ENCODE measurements at places on chromosomes 16 and 17.

GRCh38 chr17:39000021-39000601 is 32.9 kb upstream of the FBXO47 start:
- no peak for DNase-seq

- DNase-seq, result no peak
Observed at GRCh38 chr17:9202532-9202931, 181.2 kb downstream of the NTN1 start.

- no peak for DNase-seq
Observed at GRCh38 chr16:81175325-81175891, 63.1 kb upstream of the BCO1 start.

DNA sequence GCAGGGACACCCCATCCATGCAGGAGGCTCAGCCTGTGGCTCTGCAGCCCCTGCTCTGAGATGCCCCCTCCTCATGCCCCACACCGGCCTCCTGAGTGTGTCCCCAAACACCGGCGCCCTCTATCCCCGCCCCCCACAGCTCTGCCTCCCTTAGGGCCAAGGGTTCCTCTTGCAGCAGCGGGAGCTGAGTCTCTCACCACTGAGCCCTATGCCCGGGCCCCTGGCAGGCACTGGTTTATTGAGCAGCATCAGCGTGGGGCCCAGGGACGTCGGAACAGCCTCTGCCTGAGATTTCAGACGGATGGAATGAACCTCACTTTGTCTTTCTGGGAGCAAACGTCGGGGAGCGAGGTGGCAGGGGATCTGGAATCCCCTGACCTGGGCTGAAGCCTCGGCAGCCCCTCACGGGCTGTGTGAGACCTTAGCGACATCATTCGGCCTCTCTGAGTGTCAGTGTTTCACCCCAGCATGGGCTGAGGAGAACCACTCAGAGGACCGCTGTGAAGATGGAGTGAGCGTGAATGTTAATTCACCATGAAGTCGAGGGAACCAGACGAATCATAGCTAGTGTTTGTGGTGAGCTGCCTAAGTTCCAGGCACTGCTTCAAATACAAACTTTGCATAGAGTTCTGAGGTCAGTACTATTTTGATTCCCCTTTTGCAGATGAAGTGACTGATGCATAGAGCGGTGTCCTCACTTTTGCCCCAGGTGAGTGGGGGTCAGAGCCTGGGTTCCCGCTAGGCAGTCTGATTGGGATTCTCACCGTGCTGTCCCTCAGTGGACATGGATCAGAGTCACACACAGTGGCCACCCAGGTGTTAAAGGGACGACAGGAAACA is 5.3 kb upstream of the C16orf74 start:
- DNase-seq, result no peak

DNA sequence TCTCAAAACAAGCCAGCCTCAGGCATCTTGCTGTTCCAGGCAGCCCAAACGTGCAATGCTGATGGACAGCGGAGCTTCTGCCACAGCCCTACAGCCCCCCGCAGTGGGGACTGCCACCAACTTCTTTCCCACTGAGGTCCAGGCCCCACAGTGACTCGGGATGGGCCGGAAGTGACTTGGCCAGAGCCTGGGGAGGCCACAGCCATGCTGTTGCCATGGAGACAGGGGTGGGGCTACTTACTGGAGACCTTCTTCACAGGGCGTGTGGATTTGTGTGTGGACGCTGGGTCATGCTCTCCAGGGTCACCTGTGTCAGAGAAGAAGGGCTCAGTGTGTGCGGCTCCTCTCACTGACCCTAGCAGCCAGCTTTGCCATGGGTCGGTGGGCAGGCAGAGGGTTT is 15.0 kb downstream of the TRIM25 start:
- DNase-seq, result no peak

DNA sequence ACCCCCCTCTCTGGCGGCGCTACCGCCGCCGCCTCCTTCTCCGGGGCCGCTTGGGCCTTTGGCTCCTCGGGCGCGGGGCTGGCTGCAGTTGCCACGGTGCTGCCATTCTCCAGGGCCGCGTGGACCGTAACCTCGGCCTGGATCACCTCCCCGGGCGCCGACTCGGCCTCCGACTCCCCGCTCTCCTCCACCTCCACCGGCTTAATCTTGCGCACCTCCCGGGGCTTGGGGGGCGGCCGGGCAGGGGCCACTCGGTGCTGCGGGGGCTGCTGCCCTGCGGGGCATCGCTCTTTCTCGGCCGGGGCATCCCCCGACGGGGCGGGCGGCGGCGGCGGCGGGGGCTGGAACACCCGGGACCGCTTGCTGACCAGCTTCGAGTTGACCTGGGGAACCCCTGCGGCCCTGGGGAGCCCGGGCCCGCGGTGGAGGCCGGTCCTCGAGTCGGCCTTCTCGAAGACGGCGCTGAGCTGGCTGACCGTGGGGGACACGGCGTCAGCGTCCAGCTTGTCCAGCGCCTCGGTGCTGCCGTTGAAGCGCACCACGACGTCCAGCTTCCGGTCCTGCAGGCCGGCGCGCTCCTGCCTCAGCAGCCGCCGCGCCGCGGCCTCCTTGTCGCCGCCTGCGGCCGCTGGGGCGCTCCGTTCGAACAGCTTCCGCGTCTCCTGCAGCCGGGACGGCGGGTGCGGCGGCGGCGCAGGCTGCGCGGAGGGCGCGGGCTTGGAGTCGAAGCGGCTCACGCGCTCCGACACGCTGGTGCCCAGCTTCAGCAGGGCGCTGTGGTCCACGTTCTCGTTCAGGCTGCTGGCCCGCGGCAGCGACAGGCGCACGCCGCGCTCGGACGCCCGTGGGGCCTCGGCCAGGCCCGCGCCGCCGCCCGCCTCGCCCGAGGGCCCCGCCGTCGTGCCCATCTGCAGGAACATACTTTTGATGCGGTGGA is 792 bp downstream of the PPP1R9B start:
- peak; percentile 69 for DNase-seq

DNA sequence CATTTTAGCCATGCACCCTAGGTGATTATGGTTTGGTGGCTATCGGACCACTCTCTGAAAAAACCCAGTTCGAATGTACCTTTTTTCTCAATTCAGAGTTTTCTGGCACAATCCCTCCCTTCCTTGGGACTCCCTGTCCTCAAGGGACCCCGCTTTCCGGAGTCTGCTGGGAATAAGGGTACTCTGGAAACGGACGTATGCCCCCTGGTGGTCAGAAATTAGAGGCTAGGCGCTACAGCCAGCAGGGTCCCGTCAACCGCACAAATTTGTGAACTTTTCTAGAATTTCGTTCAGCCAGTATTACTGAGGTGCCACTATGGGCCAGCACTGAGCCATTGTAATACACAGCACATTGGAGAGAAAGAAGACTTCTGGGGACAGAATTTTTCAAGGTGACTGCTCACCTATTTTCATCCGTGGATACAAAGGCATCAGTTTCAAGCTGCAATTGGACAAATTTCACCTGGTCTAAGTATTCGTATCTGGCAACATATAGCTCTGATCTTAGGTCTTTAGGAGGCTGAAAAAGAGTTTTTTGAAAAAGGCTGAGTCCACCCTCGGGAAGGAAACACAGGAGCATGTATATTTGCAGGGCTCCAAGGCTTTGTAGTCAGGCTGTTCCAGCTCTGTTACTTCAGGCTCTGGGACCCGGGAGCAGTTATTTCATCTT is 27.1 kb upstream of the CRYBA1 start:
- DNase-seq, result peak; percentile 71

DNA sequence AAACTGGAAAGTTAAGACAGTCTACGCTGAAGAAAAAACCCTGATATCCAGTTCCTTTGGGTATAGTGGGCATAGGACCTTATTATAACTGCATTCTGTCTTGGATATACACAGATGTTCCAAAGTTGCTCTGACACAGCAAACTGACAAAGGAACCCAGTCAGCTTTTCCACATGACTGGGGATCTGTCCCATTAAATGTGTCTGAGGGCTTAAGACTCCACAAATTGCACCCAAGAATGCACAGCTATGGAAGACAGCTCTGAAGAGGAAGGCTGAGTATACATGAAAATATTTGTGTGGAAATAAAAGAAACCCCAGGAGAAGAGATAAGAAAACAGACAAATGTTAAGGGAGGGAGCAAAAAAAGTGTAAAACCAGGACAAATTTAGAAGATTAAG is 114.1 kb downstream of the SPAG9 start:
- no peak for DNase-seq

- DNase-seq, result no peak
Observed at GRCh38 chr16:938136-938535, 32.6 kb downstream of the LMF1 start.

DNA sequence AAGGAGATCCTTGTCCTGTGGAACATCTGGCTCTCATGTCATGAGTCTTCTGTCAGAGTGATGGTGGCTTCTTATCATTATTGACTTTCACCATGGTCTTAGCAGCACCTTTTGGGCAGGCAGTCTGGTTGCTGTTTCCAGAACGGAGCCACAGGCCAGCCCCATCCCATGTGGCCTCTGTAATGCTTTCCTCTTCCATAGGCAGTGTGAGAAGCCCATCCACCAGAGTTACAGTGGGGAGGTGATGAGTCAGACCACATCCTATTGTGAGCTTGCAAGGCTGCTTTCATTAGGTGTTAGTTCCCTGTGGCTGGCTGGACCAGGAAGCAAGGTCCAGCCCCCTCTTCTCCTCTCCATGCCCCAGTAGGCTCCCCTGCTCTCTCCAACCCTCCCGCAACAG is 30.8 kb upstream of the SPACA3 start:
- no peak for DNase-seq

DNA sequence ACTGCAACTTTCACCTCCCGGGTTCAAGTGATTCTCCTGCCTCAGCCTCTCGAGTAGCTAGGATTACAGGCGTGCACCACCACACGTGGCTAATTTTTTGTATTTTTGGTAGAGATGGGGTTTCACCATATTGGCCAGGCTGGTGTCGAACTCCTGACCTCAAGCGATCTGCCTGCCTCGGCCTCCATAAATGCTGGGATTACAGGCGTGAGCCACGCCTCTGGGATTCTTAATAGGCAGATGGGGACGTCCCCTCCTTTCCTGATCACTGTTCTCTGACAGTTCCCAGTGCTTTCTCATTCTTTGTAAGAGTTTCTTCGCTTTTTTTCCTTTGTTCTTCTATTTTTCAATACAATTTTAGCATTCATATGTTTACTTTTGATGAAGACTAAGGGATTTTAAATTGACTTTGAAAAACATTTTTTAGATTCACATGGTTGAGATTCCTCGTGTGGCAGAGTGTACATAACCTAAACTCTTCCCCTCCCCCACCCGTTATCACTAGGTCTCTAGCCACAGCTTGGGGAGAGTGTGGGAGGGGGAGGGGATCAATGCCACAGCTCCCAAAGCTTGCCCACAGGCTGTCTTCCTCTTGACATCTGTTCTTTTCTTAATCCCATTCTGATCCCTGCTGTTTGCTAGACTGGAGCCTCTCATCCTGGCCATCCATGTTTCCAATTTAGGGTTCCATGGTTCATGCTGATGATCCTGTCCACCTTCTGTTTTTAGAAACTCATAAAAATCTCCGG is 11.0 kb downstream of the ADORA2B start:
- DNase-seq, result no peak

- no peak for DNase-seq
Observed at GRCh38 chr16:62256406-62256805, 220.2 kb upstream of the CDH8 start.

DNA sequence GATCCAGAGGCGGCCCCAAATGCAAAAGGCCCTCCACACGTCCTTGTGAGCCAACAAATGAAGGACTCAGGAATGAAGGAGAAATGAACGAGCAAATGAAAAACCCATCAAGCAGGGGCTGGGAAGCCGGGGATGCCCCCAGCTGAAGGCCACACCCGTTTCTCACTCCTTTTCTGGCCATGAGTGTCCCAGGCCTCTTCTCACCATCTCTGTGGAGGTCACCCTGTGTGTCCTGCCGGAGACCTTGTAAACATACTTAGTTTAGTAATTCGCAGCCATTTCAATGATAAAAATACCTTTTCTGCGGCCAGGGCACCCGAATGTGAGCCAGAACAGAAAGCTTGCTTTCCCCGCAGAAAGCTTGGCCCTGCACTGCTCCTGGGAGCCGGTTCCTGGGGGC is 21.1 kb upstream of the AATK start:
- DNase-seq, result no peak

- DNase-seq, result no peak
Observed at GRCh38 chr17:22266231-22266630, 573.9 kb downstream of the KCNJ18 start.

GRCh38 chr16:74232806-74233465 is 63.7 kb upstream of the PSMD7 start:
- no peak for DNase-seq

DNA sequence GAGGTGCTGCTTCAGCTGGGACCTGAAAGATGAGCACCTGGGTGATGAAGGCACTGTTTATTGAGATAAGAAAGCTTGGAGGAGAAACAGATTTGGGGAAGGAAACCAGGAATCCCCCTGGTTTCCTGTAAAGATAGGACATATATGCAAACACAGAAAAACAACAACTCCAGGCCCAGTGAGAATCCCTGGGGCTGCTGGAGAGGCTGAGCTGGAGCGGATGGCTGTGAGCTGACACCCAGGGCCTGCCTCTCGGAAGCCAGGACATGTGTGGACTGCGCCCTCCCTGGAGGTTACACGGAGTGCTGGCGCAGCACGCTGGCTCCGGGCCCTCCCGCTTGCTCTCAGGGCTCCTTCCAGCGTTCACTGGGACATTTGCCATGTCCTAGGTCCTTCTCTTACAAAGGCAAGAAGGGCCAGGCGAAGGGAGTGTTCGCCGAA is 57.5 kb downstream of the CYB5B start:
- no peak for DNase-seq

DNA sequence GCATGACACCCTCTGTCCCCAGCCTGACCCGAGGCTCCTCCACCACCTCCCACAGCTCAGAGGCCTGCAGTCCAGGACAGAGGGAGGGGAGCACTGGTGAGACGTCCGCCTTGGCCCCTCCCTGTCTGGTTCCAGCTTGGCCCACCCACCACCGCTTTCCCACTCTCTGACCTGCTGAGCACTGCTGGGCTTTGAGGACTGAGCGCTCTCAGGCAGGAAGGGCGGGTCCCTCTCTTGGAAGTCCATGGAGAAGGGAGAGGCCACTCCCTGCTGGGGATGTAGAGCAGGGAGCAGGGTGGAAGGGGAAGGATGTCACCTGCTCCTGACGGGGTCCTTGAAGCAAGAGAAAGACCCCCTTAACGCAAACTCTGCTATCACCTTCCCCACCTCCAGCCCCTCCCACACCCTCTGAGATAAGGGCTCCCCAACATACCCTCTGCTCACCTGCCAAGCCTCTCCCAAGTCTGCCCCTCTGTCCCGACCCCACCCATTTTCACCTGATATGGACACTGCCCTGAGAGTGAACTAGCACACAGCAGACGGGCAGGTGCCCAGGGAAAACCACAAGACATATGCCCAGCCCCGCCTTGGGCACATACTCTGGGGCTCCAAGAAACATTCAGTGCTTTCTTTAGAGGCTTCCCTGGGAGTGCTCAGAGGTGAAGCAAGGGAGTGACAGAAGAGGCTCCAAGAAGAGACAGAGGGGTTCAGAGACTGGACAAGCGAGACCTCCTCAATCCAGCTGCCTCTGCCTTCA is 1.4 kb downstream of the OSBPL7 start:
- no peak for DNase-seq

DNA sequence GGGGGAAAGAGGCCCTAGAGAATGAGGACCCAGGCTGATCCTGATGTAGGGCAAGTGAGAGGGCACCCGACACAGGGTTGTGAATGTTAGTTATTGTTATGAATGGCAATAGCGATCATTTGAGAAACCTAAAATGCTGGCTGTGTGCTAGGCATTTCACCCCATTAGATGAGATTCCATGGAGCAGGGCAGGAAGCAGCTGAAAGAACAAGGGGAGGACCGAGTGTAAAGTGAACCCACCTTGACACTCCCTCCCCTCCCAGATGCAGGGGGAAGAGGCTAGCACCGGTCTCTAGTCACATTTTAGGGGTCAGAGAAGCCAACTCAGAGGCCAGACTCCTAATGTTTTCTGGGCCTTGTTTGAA is 553 bp upstream of the CORO6 start:
- DNase-seq, result no peak
